HepG2 (cell line): ENCODE measurements at places on chromosomes 1 and 21. TPM values are rescaled to one million over a fixed set of nuclear protein-coding genes. Genes with fewer than 3 reads are reported as not detected.

- no peak for DNase-seq
Observed at GRCh38 chr21:40393066-40393465, 453.9 kb downstream of the DSCAM start.

Gene LCA5L
- 0.55 and 0.66 TPM in 2 replicates for total RNA-seq

Gene IGFN1
- 0.04 TPM in 1 of 2 replicates, not detected in the other for total RNA-seq

DNA sequence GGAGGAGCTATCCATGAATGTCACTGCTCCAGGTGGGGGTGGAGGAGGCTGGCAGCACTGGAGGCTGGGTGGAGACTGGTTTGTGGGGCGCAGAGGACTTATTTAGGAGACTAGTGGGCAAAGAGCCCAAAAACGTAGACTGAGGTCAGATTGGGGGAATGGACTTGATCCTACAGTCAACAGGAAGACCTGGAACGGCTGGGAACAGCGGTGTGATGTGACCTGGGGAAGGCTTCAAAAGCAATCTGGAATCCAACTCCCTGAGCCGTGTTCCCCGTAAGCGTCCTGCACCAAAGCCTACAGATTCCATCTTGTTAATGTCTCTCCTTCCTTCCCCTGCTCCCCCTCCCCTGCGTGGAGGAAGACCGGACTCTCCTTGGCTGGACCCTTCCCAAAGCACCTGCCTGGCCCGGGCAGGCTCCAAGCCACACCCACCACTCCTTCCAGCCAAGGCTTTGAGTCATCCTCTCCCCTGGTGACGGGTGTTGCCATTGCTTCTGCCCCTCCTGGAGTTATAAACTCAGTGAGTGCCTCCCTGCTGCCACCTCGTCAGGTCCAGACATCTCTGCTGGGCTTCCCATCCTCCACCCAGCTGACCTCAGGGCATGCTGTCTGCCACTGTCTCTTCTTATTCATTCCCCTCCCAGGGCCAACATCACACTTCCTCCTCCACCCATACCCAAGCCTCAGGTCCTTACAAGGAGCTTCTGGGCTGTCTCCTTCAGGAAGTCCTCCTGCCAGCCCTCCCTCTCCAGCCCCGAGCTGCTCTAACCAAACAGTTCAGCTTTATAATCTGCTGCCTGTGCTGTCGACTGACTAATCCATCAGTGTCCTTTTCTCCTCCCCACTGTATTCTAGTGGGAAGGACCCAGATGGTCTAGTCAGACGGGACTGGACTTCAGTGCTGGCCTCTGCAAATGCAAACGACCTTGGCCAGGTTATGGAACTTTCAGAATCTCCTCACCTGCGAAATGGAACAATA is 1.6 kb upstream of the CLSTN1 start:
- peak; percentile 46 for DNase-seq

Gene SMCP
- total RNA-seq = not detected in 2 replicates

- DNase-seq = peak; percentile 64
Observed at GRCh38 chr1:94209425-94209824, 28.0 kb downstream of the ARHGAP29 start.

DNA sequence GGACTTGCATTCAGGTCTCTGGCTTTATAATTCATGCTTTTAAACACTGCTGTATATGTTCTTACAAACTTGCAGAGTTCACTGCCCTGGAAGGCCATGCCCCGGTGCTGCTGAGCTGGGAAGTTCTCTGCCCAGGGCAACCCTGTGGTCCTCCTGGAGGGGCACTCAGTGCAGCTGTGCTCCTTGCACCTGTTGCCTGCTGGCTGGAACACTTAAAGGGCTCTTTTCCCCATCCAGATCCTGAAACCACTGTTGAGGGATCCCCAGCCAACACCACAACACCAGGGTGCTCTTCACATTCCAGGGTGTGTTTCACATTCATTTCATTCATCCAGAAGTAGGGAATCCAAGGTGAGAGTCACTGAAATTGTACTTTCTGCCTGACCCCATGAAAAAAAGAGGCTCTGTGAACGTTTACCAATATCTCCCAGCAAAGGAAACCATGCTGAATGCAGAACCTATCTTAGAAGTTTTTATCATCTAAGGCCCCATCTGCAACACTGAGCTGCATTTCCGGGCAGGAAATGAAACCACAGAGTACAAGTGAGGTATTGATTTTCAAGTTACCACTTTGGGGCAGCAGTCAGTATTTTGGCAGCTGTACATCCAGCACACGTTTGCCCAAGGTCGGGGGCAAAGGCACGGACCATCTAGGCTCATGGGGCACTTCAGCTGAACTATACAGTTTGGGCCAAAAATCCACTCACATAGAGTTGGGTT is 16.4 kb upstream of the KIAA0040 start:
- no peak for DNase-seq

Gene SLC1A7
- 0.04 TPM in 1 of 2 replicates, not detected in the other for total RNA-seq

GRCh38 chr1:171841050-171841910 is at the start of gene DNM3:
TSS of gene DNM3 (plus strand) at chr1:171841498. CDS start at chr1:171841657, 159 bp downstream.
- DNase-seq = no peak

DNA sequence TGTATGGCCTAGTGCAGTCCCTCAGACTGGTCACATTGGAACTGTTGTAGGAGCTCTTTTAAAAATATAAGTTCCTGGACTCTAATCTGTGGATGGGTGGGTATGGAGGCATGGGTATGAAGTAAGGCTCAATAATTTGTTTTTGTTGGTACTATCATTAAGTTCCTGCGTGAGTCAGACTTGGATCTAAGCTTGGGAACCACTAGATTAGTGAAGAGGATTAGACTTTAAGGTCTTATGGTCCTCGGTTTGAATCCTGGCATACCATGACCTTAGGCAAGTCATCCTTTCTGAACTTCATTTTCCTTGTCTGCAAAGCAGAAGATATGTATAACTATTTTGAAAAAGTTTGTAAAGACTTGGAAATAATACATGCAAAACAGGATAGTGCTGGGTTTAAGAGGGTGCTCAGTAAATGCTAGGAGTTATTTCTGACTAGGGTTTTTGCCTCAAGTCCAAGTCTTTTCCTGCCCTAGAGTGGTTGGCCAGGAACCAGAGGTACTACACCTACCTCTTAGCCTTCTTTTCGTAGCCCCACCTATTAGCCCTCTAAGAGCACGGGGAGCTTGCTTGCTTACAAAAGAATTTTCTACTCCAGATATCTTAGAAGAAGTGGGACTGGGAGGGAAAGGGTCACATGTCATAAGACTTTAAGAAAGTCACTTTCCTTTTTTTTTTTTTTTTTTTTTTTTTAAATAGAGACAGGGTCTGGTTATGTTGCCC is 38.6 kb upstream of the METTL18 start:
- DNase-seq = no peak

DNA sequence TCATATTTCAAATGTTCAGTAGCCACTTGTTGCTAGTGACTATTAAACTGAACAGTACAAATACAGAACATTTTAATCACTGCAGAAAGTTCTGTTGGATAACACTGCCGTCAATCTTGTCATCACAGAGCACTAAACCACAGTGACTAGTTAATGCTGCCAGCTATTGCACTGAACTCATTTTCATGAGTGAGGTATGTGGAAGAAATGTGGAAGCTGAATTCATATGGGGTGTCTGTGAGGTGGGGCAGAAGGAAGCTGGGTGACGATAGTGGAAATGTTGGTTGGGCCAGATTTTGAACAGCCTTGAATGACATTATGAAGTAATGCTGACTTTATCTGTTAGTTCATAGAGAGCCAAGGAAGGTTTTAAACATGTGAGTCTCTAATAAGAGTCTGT is 49.6 kb downstream of the OSBPL9 start:
- no peak for DNase-seq

Gene PTGS2
- not detected in 2 replicates for total RNA-seq

DNA sequence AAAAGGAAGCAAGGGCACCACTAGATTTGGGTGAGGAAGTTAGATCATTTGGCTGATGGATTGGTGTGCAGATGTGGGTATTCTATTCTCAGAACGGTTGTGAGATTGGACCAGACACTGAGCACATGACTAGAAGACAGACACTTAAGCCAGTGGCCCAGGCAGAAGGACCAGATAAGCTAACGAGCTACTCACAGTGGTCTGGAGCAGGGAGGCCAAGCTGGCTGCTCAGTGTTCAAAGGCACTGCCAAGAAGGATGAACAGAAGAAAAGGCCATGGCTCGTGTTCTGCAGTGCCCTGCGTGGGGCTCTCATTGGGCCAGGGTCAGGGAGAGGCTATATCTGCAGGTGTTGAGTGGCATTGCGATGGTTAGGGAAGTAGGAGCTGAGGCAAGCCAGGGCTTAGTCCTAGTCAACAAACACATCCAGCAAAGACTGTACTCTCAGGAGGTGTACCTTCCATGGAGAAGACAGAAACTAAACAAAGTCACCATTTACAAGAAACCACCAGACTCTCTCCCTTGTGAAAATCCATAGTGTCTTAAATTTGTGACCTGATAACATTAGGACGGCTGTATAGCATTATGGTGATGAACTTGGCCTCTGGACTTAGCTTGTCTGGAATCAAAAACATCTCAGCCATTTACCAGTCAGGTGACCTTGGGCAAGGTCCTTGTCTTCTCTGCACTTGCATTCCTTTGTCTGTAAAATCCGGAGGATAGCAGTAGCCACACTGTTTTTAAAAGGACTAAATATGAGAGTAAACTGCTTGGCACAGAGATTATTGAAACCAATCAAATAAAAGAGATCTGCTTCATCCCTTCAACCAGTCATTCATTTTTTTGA is 274.5 kb downstream of the SIPA1L2 start:
- DNase-seq = no peak

GRCh38 chr1:234556245-234556943 is 53.6 kb downstream of the IRF2BP2 start:
- DNase-seq = no peak

GRCh38 chr21:42531771-42532170 is 18.1 kb downstream of the SLC37A1 start:
- no peak for DNase-seq

DNA sequence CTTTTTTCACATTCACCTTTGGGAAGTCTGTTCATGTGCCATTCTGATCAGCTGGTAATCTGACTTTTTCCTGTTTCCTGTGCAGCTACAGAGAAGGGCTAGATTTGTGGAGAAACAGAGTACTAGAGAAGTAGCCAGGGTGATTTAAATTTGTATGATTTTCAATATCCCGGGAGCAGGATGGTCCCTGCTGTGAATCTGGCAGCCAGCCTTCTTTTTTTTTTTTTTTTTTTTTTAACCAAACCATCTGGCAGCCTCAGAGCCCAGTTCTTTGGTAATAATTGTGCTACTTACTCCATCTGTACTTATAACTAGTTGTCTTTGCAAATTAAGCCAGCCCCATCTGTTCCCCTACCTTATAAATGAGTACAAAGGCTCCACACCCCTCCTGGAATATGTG is 248.6 kb upstream of the DEPDC1 start:
- no peak for DNase-seq

DNA sequence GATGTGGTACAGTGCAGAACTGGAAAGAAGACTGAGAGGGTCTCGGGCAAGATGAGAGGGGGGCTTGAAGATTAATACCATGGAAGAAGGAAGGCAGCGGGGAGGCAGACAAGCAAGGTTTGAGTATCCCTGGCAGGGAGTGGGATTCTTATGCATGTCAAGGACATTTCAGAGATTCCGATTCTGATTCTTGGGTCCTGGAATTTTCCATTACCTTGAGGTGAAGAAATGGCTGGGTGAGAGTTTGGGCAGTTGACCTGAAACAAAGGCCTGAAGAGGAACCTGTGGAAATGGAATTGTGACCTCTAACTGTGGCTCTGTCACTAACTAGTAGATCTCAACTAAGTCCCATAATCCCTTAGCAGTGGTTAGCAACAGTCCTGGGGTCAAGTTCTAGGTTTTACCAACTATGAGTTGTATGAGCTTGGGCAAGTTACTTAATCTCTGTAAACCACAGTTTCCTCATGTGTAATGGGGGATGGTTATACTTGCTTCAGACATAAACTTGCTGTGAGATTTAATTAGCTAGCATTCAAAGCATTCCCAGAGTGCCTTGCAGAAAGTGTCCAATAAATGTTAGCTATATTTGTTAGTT is 8.6 kb upstream of the ACTN2 start:
- DNase-seq = no peak

Gene LENEP
- total RNA-seq = 0.29 TPM in 1 of 2 replicates, not detected in the other

GRCh38 chr1:119818181-119818580 is 6.9 kb upstream of the REG4 start:
- no peak for DNase-seq

GRCh38 chr1:40838980-40839942 is 22.9 kb downstream of the CITED4 start:
- no peak for DNase-seq

DNA sequence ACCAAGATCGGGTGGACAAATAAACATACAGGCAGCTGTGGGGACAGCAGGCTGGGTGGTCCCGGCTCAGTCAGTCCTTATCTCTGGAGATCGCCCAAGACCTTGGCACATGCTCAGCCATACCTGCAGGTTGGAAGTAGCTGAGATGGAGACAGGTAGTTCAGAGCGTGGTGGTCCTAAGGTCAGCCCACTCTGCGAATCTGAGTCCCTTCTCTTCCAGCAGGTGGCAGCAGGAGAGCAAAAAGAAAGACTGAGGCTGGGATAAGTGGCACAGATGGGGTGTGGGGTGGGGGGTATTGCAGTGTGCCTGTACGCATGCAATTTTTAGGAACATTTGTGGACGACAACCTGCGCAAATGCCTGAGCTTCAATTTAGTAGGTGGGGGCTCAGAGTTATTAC is 104.9 kb downstream of the TENT5C start:
- DNase-seq = no peak

Gene TACSTD2
- not detected in 2 replicates for total RNA-seq

- DNase-seq = peak; percentile 12
Observed at GRCh38 chr1:171251042-171251951, 3.0 kb downstream of the FMO1 start.

DNA sequence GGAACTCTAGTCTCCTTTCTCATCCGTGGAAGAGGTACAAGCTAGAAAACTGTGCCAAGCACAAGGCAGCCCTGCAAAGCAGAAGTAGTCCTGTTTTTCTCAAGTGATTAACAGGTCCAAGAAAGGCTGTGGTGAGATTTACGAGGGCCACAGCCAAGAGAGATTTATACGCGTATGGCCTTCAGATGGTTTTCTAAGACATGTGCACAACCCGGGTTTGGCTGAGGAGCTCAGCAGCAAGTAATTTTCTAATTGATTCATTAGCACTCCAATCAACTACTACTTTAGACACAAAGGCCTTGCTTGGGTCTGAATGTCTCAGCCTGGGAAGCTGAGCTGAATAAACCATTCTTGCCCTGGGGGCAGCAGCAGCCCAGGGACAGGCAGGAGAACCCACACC is 55.8 kb downstream of the SSBP3 start:
- DNase-seq = no peak

DNA sequence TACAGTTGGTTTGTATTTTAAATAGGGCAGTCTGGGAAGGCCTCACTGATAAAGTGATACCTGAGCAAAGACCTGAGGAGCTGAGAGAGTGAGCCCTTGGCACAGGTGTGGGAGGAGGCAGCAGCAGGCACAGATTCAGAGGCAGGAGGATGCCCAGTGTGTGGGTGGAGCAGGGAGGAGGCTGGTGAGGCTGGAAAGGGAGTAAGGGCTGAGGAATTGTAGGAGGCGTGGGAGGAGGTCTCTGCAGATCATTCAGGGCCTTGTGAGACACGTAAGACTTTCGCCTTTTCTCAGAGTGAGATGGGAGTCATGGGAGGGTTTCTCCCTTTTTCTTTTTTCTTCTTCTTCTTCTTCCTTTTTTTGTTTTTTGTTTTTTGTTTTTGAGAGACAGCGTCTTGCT is 58.0 kb downstream of the RGL1 start:
- no peak for DNase-seq

Gene BSDC1
- total RNA-seq = 33.2 and 40.3 TPM in 2 replicates

Gene IGSF3
- total RNA-seq = 0.03 and 0.11 TPM in 2 replicates

Gene ERRFI1
- total RNA-seq = 84.4 and 99.5 TPM in 2 replicates
